Activated CD4-positive, alpha-beta memory T cell treated with anti-CD3 and anti-CD28 coated beads, Interleukin-2, amount 10 ng/mL, durations not matched to agents 7 days and 5 days (primary cell): ENCODE measurements at places on chromosomes 2 and 18. TPM values are rescaled to one million over a fixed set of nuclear protein-coding genes. Genes with fewer than 3 reads are reported as not detected.

The ARMC9 gene
- 0.50 TPM for total RNA-seq

The CD207 gene
- total RNA-seq = not detected

The LYPD6 gene
- total RNA-seq = not detected

The KCNG3 gene
- not detected for total RNA-seq

The ANKRD62 gene
- total RNA-seq = not detected

The FBXO41 gene
- 13.3 TPM for total RNA-seq

The MAP3K2 gene
- 56.2 TPM for total RNA-seq

The ALK gene
- total RNA-seq = not detected

The VWA3B gene
- total RNA-seq = not detected

The TMEM247 gene
- not detected for total RNA-seq

The IDH1 gene
- 41.3 TPM for total RNA-seq

The GRHL1 gene
- 1.2 TPM for total RNA-seq

The CRYGA gene
- not detected for total RNA-seq

The VPS4B gene
- 72.4 TPM for total RNA-seq

The TACR1 gene
- not detected for total RNA-seq

The ATL2 gene
- 47.9 TPM for total RNA-seq

The HMSD gene
- total RNA-seq = 9.6 TPM

The FOXD4L1 gene
- total RNA-seq = 0.23 TPM

The SERPINB12 gene
- not detected for total RNA-seq

- DNase-seq = no peak
These were observed 87.1 kb upstream of the SLC66A3 start for GRCh38 chr2:11068079-11068741.

DNA sequence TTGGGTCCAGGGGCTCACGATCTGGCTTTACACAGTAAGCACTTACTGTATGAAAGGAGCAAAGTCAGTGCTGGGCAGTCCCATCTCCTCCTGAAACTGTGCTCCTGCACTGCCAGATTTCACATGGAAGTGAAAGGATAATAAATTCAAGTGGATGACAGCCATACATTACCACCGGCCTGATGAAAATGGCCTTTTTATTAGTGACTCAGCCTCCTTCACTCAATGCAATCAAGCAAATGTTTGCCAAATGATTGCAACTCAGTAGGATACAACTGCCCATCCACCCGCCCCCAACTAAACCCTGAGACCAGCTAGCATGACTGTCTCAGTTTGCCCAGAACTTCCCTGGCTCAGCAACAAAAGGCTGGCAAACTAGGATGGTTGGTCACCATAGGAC is 77.1 kb downstream of the MYO5B start:
- DNase-seq = no peak

- DNase-seq = no peak
These were observed 533.9 kb upstream of the NXPH2 start for GRCh38 chr2:139314059-139314458.

GRCh38 chr2:205411558-205411957 is 270.7 kb upstream of the NRP2 start:
- no peak for DNase-seq

GRCh38 chr2:68764041-68764805 is 29.6 kb downstream of the ARHGAP25 start:
- DNase-seq = no peak

DNA sequence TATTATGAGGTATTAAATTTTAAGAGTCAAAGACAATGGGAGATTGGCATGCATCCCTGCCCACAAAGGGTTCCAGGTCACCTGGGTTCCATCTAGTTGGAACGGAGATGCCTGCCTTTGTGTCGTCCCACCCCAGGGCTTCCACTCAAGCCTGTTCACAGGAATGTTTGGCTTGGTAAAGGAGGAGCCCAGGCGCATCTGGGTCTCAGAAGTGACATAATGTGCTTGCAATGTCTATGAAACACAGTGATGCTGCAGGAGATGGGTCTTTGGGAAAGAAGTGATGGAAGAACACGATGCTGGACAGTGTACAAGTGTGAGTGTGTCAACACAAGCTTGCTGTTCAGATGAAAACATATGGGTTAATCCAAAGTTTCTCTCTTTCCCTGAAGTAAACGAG is 49.6 kb upstream of the ZNF396 start:
- no peak for DNase-seq

GRCh38 chr18:25814841-25815458 is 275.5 kb downstream of the SS18 start:
- DNase-seq = no peak

GRCh38 chr2:219916281-219916680 is 288.9 kb downstream of the SLC4A3 start:
- DNase-seq = no peak

DNA sequence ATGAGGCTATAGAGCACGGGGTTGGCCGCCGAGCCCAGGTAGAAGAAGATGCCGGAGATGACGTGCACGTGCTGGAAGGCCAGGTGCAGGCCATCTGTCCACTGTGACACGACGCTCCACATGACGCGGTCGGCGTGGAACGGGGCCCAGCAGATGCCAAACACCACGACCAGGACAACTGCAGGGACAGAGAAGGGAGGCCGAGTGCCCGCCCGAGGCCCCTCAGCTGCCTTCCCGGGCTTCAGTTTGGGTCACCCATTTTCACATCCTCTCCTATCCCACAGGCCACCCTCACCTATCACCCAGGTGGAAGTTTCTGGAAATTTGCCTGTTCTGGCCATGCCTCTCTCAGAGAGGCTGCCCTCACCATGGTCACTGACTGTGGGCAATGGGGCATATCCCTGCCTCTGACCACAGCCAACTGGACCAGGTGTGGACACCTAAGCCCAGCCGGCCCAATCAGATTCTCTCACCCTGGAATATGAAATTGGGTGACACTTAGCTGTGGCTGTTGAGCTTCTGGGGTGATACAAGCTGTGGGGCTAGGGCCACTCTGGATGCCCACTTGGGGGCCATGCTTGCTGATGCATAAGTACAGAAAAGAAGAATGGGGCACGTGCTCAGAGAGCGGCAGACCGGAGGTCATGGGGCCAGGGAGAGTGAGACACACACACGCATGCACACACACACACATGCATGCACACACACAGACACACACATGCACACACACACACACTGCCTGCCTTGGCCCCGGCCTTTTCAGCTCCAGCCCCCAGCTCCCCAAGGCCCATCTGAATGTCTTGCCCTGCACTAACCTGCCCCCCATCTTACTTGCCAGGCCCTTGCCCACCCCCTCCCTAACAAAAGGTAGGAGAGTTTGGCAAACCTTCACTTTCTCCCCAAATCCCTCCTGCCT is 4.7 kb downstream of the NMUR1 start:
- DNase-seq = no peak

- no peak for DNase-seq
These were observed 11.5 kb downstream of the POLR1A start for GRCh38 chr2:86094229-86094628.

GRCh38 chr18:8354304-8354703 is 254.9 kb upstream of the RAB12 start:
- no peak for DNase-seq

GRCh38 chr2:236608710-236609109 is 39.1 kb downstream of the ACKR3 start:
- no peak for DNase-seq

- DNase-seq = no peak
These were observed 680.7 kb downstream of the EPHA4 start for GRCh38 chr2:220891405-220891804.

DNA sequence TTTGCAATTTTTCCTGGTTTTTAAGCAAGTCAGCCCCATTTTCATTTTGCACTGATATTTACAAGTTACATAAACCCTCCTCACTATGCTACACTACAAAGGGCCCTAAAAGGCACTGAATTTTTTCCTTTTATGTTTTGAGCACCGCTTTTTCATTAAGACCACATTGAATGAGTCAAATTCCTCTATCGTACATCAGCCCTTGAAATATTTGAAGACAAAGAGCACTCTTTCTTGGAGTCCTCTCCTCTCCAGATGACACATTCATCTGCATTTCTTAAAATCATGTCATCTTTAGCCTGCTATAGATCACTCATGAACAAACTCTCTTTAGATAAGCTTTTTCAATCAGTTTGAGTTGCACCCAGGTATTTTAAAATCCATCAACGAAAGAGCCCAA is 306.6 kb upstream of the SOX11 start:
- no peak for DNase-seq

- DNase-seq = no peak
These were observed 145.7 kb downstream of the ZEB2 start for GRCh38 chr2:144374163-144374661.

DNA sequence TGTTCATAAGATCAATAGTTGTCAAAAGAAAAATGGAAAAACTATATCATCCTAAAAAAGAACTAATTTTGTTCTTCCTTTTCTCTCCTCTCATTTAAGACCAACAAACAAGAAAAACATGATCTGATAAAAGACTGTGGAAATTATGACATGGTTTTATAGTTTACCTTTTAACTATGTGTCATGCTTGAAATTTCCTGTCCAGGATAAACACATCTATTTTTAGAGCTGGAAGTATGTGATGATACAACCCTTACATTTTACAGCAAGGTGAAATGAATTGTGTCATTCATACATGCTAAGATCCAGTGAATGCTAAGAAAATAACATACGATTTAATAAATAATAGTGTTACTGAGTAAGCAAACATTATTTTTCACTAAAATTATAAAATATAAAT is 89.9 kb downstream of the GULP1 start:
- no peak for DNase-seq

GRCh38 chr2:168686452-168687191 is 115.8 kb upstream of the NOSTRIN start:
- no peak for DNase-seq

- peak; percentile 87 for DNase-seq
These were observed 16.9 kb downstream of the LCT start for GRCh38 chr2:135820003-135820618.

DNA sequence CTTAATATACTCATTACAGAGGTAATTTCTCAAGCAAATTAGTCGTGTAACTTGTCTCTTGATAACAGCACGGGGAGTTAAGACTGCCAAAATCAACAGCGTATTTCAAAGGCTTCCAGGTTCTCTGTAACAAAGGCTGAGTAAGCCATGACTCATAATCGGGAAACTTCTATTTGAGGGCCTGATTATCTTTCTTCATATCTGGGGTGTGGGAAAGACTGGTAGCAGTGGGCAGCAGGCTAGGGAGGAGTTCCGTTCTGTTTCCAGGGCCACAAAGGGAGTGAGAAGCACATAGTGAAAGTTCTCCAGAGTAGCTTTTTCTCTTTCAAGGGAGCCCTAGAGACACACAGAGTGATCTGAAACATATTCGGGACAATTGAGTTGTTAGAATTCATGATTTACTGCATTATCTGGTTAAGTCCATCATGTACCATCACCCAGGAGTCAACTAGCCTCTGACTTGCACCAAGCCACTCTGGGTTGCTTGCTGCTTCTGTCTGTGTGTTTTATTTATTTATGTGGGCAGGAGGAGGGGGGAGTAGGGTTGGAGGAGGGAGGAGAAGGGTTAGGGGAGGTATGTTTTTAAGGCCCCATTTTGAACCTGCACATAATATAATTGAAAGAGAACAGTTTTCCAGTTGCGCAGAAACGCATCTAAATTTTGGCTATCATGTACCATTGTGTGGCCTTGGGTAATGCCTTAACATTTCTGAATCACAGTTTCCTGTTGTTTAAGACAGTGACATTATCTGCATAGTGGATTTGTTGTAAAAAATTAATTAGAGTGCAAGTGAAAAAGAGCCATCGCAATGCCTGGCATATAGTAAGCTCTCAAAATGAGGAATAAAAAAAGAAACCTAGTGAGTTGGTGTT is 80.5 kb upstream of the ITPRID2 start:
- DNase-seq = no peak

GRCh38 chr18:28485918-28486317 is 309.0 kb upstream of the CDH2 start:
- no peak for DNase-seq

DNA sequence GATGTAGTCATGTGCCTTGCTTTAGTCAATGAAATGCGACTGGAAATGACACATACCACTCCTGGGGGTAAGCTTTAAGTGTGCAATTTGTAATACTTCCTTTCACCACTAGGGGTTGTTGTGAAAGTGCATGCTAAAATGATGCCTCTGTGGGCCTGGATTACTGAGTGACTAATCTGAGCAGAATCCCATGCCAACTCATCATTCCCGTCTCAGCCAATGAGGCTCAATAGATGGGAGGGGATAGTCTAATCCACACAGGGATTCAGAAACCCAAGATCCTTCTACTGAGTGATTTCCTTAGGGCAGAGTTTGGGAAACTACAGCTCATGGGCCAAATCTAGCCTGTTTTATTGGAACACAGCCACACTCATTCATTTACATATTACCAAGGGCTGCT is 54.0 kb downstream of the HRH4 start:
- DNase-seq = no peak

GRCh38 chr2:236082061-236082460 is 86.1 kb downstream of the GBX2 start:
- DNase-seq = no peak

GRCh38 chr2:59754011-59754735 is 799.3 kb downstream of the BCL11A start:
- no peak for DNase-seq

GRCh38 chr2:125364192-125364983 is 1291.6 kb upstream of the GYPC start:
- DNase-seq = no peak

- no peak for DNase-seq
These were observed 48.5 kb downstream of the CCDC138 start for GRCh38 chr2:108835040-108835439.

- DNase-seq = no peak
These were observed 79.0 kb downstream of the TLK1 start for GRCh38 chr2:171081649-171082111.

DNA sequence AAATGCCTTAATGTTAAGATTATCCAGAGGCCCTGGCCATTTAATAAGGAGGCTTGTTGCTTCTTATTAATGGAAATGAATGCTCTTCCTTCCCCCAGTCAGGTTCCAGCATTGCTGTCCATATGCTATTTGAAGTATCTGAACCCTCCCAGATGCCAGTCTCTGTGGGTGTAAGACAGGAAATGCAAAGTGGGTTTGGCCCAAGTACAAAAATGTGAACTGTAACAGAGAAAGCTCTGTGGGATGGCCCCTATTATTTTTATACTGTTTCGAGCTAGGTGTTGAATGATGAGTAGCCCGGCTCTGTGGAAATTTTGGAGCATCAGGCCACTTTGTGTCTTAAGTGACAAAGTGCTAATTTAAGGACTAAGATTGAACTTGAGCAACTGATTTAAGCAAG is 141.0 kb downstream of the UXS1 start:
- no peak for DNase-seq

DNA sequence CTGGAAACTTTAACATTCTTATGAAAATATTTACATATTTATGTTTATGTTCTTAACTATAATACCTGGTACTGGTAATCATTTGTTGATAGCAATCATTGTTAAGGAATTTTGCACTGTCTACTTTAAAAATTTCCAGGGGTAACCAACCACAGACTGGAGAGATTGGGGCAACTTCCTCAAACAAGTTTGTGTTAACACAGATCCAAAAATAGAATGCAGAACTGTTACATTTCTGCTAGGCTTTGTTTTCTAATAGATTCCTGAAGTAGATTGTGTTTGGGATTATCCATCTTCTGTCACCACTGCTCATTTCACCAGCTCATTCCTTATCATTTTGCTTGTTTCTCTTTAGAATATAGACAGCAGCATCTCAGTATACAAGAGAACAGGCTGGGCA is 23.7 kb downstream of the RNF125 start:
- no peak for DNase-seq

- DNase-seq = peak; percentile 48
These were observed 203.2 kb downstream of the SH3RF3 start for GRCh38 chr2:109331896-109332848.

- DNase-seq = no peak
These were observed 284.0 kb upstream of the RAB6C start for GRCh38 chr2:129695496-129695895.
